ENCODE measurements at places on chromosomes 13 and 19. TPM values are rescaled to one million over a fixed set of nuclear protein-coding genes. Genes with fewer than 3 reads are reported as not detected.

- no peak for DNase-seq
Observed at GRCh38 chr19:5128251-5128935, 159.5 kb downstream of the KDM4B start.

- no peak for DNase-seq
Observed at GRCh38 chr13:97165502-97166425, 56.4 kb upstream of the MBNL2 start.

- DNase-seq = no peak
Observed at GRCh38 chr13:65011378-65011777, 2218.8 kb downstream of the PCDH9 start.

DNA sequence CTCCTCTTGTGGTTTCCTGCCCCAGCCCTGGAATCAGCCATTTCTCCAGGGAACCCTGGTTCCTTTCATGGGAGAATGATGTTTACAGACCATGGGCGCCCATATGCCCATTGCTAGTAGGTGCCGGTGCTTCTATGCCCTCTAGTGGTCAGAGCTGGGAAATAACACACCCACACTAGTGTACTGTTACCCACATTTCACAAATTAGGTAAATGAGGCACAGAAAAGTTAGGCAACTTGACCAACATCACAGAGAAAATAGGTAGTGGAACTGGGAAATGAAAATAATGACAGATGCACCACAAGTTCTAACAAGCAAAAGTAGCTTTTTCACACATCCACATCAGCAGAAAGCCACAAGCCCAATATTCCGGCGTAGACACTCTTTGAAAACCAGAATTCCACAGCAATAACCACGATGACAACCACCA, 1.3 kb upstream of the CEACAM3 start:
- DNase-seq = no peak

DNA sequence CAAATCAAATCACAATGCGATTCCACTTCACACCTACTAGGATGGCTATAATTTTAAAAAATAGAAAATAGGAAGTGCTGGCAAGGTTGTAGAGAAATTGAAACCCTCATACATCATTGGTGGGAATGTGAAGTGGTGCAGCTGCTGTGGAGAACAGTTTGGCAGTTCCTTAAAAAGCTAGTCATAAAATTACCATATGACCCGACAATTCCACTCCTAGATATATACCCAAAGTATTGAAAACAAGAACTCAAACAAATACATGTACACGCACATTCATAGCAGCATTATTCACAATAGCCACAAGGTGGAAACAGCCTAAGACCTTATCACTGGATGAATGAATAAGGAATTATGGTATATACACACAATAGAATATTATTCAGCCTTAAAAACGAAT, 12.0 kb downstream of the HMGB1 start:
- no peak for DNase-seq

DNA sequence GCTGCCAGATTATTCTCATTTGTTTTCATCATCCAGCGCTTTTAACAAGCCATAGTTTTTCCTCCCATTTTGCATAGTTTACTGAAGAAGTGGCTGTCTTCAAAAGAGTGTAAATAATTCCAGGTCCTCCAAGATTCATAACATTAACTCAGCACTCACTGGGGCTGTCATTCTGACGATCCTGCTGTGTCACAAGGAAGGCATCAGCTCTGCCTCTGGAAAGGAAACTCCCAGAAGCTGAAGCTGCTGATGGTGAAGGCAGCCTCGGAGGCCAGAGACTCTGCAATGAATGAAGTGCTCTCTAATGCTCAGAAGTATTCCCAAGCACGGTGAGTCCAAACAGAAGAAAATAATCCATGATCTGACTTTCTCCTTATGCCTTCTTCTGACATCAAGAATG, 60.0 kb downstream of the FLT1 start:
- no peak for DNase-seq

The FAM174C gene
- 13.7 TPM for polyA plus RNA-seq

All from forelimb muscle (tissue), 1 donor.